ENCODE measurements at places on chromosomes 5 and 9.

GRCh38 chr5:149154650-149155049, 13.4 kb downstream of the ABLIM3 start:
- no peak for DNase-seq

GRCh38 chr5:59587489-59588337, 305.8 kb downstream of the PDE4D start:
- DNase-seq, result no peak

DNA sequence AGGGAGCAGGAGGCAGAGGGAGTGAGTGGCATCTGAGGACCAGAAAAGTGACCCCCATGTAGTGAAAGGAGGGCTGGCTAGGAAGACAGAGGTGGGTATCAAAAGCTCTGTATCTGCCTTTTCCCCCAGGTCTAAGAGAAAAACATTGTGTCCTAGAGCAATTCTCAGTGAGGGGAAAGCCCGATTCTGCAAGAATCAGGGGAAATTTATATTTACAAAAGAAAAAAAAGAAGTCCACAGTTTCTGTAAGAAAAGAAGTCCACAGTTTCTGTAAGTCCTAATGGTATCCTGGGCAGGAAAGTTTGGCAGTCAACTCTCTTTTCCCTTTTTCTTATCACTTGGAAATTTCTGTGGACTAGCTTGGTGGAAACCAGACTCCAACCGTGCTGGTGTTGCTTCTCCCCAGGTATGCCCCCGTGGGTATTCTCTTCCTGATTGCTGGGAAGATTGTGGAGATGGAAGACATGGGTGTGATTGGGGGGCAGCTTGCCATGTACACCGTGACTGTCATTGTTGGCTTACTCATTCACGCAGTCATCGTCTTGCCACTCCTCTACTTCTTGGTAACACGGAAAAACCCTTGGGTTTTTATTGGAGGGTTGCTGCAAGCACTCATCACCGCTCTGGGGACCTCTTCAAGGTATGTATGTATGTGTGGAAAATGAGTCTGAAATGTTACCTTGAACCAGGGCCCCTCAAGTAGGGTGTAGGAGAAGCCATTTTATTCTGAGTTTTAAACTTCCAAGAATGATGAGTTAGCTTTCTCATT, 73.0 kb downstream of the SLC1A3 start:
- no peak for DNase-seq

- no peak for DNase-seq
Observed at GRCh38 chr5:44266882-44267576, 122.2 kb downstream of the FGF10 start.

DNA sequence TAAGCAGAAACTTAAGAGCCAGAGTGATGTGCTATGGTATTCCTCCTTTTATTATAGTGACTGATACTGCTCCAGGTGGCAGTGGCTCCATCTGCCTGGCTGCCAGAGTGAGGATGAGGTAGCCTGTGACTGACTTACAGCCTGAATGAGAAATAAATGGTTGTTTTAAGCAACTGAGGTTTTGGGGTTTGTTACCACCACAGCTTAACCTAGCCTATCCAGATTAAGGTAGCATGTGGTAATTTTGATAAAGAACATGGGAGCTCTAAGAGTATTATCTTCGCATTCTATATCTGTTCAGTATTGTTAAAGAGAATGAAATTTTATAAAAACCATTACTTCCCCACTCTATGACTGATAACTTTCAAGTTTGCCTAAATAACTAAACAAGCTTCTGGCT, 39.0 kb downstream of the GOLPH3 start:
- no peak for DNase-seq

GRCh38 chr5:159440235-159440634, 109.9 kb upstream of the IL12B start:
- DNase-seq, result no peak

DNA sequence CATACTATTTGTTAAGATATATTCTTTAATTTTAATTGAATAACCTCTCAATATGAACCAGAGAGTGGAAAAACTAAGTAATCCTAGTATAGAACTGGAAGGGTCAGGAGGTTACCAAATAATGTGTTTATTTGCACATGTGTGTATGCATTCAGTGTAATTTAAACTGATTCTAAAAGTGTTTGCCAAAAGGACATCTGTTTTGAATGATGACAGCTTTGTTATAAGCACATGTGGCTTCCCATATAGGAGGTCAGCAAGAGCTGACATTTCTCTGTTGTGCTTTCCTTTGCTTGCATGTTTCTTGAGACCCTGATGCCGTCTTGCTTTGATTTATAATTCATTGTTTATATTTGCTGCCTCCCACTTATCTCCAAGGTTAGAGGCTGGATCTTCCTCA, 383.4 kb downstream of the BRINP1 start:
- no peak for DNase-seq

GRCh38 chr5:42908086-42908485, 96.4 kb upstream of the SELENOP start:
- DNase-seq, result no peak

DNA sequence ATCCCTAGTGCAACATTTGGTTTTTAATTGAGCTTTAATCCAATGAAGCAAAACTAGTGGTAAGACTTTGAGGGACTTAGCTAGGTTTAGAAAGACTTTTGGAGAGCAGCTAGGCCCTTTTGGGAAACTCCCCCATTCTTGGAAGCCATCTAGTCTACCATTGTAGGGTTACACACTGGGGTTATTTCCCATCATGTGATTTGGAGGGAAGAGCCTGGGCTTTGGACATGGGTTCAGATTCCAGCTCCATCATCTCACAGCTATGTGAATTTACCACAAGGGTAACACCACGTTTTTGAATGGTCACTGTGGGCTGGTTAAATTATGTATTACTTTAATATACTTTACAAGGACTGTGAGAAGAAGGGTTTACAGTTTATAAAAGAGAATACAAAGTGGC, 18.3 kb upstream of the TNFSF15 start:
- no peak for DNase-seq

DNA sequence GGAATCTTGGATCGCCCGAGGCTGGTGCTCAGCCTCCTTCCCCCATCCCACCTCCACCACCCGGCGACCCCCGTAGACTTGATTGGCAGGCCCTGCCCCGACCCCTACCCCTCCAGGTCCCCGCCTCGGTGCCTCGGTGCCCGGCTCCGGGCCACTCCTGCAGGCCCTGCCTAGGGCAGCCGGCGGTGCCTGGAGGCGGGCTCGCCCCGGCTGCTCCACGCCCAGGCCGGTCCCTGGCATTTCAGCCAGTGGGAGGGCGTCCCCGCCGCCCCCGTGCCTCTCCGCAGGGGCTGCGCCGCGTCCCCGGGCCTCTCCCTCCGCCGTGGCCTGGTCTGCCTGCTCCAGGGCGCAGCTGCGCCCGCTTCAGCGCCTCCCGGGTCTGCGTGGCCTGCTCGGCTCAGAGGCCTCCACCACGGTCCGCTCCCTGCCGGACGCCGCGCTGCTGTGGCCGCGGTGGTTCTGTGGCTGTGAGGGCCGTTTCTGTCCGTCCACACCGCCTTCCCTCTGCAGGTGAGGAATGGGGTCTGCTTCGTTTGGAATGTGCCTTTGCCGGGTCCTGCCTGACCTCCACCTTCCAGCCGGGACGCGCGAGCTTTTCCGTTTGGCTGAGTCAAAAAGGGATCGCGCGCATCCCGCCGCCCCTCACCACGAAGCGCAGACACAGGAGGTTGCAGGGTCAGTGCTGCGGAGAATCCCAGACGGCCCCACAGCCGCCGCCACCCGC, 48.3 kb upstream of the IRX4 start:
- DNase-seq, result no peak

DNA sequence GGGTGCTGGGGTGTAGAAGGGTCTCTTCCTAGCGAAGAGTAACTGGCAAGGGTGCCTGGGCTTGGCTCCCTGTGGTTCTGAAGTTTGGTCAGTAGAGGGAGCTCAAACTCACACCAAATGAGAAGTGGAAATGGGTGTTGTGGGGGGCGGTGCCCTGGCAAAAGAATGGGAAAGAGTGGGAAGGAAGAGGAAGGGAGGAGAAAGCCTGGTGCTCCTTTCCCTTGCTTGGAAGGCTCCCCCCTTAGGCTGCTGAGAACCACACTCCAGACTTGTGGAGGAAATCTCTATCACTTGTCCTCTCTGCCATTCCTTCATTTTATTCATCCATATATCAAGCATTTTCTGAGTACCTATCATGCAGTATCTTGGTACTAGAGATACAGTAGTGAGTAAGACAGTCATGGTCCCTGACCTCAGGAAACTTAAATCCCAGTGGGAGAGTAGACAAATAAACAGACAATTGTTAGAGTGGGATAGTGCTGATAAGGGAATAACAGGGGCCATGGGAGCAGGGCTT, 13.0 kb downstream of the SLC4A9 start:
- no peak for DNase-seq

- no peak for DNase-seq
Observed at GRCh38 chr9:68821911-68822310, 116.9 kb downstream of the PIP5K1B start.

GRCh38 chr5:83654427-83654994, 66.1 kb downstream of the HAPLN1 start:
- no peak for DNase-seq

DNA sequence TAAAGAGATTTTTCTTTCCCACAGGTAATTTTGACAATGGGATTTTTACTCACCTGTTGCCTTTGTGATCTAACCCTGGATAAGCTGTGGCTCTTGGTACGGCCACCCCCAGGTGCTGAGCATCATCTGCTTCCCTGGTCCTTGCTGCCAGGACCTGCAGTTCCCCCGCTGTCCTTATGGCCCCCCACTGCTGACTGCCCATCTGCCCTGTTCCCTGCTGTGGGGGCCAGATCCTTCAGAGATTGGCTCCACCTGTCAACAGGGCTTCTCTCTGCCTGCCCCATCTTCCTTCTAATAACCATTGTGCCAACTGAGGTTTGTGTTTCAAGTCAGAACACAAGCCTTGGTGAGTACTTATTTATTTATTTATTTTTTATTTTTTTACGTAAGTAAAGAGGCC, 183.3 kb downstream of the MAPKAP1 start:
- DNase-seq, result no peak

DNA sequence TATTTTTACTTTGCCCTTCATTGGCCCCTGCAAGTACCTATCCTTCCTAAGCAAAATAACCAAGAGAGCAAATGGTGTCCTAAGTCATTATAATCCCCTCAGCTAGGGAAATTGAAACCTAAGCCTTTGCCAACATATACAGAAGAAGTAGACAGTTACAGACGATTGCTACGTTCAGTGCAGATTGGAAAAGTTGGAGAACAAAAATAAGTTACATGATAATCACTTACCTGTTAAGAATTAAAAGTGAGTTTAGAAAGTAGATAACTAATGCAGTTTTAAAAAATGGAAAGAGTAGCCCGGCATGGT, 244.8 kb downstream of the MPDZ start:
- DNase-seq, result no peak

DNA sequence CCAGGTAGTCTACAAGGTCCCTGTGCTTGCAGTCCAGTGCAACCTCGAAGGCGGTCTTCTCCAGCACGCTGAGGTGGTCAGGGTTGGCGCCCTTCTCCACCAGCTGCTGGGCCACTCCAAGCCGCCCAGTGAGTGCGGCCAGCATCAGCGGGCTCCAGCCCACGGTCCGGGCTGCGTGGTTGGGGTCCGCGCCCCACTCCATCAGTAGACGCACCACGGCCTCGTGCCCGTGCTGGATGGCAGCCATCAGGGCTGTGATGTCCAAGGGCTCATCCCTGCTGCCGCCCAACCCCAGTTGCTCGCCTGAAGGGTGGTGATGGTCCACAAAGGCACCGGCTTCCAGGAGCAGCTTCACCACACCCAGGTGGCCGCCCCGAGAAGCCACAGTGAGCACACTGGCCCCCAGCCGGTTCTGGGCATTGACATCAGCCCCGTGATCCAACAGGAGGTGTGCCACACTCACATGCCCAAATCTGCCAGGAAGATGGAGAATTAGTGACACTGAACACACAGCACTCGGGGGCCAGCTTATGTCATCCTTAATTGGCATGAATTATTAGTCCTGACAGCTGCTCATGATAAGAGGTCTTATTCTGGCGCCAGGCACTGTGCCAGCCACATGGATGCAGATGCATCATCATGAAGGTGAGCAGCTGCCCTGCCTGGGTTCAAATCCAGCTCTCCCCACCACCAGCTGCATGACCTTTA, 6.1 kb downstream of the ANKS6 start:
- no peak for DNase-seq

DNA sequence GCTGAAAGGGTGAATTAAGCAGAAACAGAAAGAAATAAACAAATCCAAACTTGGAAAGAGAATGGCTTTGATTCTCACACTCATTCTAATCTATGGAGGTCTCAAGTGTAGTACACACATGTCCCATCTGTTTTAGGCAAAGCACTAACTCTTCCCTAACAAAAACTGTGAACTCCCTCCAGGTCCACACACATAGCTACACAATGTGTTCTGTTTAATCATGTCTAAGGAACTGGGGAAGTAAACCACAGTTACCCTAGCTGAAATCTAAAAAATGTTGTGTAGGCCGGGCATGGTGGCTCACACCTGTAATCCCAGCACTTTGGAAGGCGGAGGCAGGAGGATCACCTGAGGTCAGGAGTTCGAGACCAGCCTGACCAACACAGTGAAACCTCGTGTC, 118.7 kb upstream of the FST start:
- DNase-seq, result no peak

DNA sequence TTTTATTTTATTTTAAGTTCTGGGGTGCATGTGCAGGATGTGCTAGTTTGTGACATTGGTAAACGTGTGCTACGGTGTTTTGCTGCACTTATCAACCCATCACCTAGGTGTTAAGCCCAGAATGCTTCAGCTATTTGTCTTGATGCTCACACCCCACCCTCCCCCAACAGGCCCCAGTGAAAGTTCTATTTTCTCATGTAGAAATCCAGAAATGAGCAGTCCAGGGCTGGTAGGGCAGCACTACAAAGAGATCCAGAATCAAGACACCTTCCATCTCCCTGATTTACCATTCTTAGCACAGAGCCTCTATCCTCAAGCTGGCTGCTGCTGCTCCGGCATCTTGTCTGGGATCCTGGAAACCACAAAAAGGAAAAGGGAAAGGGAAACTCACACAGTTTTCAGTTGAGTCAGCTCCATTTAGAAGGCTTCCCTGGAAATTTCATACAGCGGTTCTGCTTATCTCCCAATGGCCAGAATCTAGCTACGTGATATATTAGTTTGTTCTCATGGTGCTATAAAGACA, 85.4 kb upstream of the SMARCA2 start:
- no peak for DNase-seq

GRCh38 chr5:55599148-55600050, 64.6 kb upstream of the PLPP1 start:
- DNase-seq, result no peak

GRCh38 chr9:126962336-126962735, 47.8 kb downstream of the RALGPS1 start:
- DNase-seq, result no peak

Measured in activated effector memory CD4-positive, alpha-beta T cell treated with Interleukin-2 at 50 U/mL for 16 hours (primary cell).